Activated naive CD8-positive, alpha-beta T cell treated with anti-CD3 and anti-CD28 coated beads, Interleukin-2, amount 50 U/mL, for 24 hours (primary cell): ENCODE measurements at places on chromosomes 2 and 18.

GRCh38 chr2:218876562-218877219 is 4.0 kb upstream of the WNT10A start:
- peak; percentile 71 for DNase-seq

DNA sequence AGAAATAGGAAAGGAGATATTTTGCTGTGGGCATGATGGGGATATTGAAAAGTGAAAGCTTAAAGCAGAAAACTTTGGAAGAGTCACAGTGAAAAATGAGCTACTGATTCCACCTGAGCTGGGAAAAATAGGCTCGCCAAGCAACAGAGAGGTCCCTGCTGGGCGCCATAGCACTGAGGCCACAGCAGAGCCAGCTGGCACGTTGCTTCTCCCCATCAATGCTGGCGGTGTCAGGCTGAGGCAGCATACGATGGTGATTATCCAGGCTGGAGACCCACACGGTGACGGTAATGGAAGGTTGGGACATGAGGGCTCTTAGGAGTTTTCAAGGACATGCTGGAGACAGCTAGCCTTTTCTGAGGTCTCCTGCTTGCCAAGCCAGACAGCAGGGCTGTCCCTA is 25.8 kb upstream of the DTNB start:
- DNase-seq, result no peak

- no peak for DNase-seq
Observed at GRCh38 chr2:74373221-74373676, 6.9 kb downstream of the DCTN1 start.

- DNase-seq, result no peak
Observed at GRCh38 chr2:5021136-5021535, 671.0 kb upstream of the SOX11 start.

DNA sequence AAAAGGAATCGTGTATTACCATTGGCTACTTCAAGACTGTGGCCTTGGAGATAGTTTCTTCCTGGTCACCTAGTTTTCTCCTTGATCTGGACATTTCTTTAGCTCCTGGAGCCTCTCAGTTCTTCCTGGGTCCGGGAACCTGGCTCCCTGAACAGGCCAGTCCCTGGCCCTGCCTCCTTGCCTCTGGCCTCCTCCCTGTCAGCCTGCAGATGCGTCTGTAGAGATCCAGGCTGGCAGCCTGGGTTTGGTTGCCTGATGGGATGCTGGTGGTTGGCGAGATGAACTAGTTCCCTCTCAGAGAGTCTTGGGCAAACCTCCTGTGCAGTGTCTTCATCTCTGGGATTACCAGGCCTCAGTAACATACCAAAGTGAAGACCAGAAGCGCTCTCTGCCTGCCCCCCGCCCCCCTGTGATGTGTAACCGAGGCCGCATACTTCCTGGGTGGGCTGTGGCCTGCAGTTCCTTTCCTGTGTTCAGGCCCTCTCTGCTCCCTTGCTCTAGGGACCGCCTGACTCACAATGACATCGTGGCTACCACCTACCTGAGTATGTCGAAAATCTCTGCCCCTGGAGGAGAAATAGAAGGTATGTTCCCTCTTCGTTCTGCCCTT is 85.4 kb downstream of the DYSF start:
- DNase-seq, result peak; percentile 14

GRCh38 chr2:104025295-104025694 is 828.6 kb upstream of the POU3F3 start:
- DNase-seq, result no peak

DNA sequence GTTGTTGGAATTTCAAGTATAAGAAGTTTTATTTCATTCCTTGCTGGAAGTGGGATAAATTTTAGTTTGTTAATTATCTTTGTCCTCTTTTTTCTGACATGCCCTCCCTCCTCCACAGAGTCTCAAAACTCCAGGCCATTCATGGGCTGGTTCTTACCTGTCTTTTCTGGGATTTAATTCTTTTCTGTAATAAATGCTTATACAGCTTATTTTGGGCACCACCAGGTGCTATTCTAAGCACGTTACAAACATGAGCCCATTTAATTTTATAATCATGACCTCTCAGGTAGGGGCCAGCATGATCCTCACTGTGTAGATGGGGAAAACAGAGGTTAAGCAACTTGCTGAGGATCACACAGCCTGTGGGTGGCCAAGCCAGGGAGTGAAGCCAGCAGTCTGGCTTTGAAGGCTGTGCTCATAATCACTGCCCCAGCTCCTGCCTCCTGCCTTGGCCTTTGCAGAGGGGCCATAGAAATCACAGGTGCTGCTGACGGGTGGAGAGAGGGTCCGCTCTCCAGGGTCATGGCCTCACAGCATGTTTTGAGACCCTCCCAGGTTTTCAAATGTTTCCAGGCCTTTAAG is 128.4 kb upstream of the PXDN start:
- DNase-seq, result no peak

DNA sequence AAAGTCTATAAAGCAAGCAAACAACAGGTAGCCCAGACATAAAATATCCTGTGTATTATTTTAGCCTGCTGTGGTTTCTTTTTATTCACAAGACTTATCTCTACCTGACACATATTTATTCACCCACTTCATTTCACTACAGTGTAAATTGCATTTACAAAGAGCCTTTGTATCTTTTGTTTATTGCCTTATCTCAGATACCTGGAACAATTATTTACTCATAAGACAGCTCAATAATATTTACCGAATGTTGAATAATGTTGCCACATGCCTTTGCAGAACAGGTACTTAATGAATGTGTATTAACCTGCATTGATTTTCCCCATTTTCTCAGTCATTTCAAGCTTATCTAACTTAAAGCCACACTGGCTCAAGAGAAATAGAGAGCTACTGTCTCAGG is 603.6 kb downstream of the FBXO15 start:
- DNase-seq, result no peak
